NT2/D1 (cell line): ENCODE measurements at places on chromosomes 4 and X.

- DNase-seq, result no peak
Observed at GRCh38 chrX:68190799-68191198, 242.5 kb downstream of the OPHN1 start.

DNA sequence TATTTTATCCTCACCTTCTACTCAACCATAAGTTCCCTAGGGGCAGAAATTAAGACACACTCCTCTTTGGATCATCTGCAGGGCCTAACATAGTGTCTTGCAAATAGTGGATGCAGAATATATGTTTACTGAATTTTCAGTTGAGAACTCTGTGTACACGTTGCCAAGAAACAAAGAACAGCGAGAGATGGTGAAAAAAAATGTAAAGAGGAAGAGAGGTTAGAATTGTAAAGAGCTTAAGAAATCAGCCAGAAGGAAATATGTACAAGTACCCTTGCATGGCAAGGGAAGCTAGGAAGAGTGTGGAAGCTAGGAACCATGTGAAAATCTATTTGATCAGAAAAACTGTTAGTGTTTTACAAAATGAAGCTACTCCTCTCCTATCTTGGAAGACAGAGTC lies 431.0 kb downstream of the SMARCA1 start:
- no peak for DNase-seq

DNA sequence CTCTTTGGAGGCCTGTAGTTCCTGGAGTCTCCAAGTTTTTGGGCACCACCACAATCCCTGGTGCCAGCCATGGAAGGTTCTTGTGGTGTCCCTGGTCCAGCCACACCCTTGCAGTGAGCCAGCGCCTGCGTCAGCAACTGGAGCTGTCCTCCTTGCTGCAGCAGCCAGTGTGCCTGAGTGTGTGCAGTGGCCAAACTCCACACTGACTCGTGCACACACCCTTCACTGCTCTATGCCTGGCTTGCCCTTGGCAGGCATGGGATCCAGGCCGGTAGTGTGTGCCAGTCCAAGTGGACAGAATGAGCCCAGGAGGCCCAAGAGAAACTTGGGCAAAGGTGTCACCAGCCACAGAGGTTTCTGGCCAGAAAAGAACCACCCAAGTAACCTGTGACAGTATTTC lies 1074.0 kb downstream of the PCDH18 start:
- no peak for DNase-seq

- no peak for DNase-seq
Observed at GRCh38 chr4:41750626-41751448, 2.3 kb upstream of the PHOX2B start.

GRCh38 chrX:3576886-3577501 lies 136.5 kb downstream of the PRKX start:
- no peak for DNase-seq
